Epithelial cell of proximal tubule (primary cell): ENCODE measurements at places on chromosomes 7 and 10. TPM values are rescaled to one million over a fixed set of nuclear protein-coding genes. Genes with fewer than 3 reads are reported as not detected.

Gene GIMAP4
- total RNA-seq: not detected in 2 replicates

Gene CCSER2
- total RNA-seq: 8.8 and 12.5 TPM in 2 replicates

Gene FLNC
- 149 and 173 TPM in 2 replicates for total RNA-seq

GRCh38 chr7:8051998-8052397 lies 83.4 kb downstream of the GLCCI1 start:
- no peak for DNase-seq

- no peak for DNase-seq
Observed at GRCh38 chr7:43248961-43249822, 136.7 kb downstream of the HECW1 start.

- no peak for DNase-seq
Observed at GRCh38 chr10:101828766-101829551, 10.7 kb upstream of the OGA start.

DNA sequence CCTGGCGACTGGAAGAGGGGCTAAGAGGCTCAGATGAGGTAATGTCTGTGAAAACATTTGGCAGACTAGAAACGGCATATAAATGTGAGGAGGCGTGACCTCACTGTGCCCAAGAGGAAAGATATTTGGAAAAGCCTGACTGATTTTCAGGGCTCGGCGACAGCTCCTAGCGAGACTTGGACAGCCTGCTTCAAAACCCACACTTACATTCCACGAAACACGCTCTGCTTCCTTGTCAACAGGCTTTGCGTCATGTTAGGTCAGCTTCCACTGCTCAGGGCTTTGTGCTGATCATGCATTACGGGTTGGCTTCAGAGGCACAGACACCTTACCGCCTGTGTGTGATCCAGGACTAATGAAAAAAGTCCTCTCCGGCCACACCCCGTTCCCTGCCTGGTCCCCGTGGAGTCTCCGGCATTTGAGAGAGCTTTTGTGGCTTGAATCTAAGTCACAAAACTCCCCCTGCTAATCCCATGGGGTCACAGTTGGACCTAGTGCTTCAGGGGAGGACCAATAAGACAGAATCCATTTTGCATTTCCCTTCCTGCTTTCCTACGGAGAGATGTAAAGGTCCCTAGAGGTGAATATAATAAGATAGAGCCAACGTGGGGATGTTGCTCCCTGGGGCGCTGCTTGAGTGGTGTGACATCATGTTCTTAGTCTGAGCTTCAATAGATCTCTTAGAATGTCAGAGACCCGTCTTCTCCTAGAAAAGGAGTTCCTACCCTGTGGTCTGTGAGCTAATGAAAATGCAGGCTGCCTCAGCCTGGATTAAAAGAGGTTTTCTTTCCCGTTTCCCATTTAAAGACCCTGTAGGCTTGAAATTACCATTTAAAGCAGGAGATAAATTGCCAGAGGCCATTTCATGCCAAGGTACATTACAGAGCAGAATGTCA lies 25.5 kb downstream of the FGFBP3 start:
- peak; percentile 73 for DNase-seq

GRCh38 chr10:104337521-104337984 lies 712 bp downstream of the ITPRIP start:
- DNase-seq: no peak

DNA sequence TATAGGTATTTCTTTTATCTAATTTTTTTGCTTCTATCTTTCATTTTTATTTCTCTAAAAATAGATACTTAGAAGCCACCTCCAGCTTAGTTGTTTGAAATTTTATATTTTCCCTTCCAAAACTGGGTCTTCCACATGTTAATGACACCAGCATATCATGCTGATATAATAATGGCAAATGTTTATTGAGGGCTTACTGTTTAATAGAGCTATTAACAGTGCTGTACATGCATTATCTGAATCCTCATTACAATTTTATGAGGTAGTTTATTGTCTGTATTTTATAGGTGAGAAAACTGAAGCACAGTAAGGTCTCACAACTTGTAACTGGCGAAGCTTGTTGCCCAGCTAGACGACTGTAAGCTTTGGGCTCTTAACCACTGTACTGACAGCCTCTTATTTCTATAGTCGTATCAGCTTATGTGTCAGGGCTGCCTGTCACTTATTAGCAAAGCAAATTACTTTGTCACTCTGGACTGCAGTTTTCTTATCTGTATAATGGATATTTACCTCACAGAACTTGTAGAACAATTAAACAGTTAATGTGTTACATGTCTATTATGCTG lies 51.2 kb downstream of the ANKIB1 start:
- no peak for DNase-seq

GRCh38 chr10:132675031-132675740 lies 110.8 kb downstream of the NKX6-2 start:
- DNase-seq: no peak

DNA sequence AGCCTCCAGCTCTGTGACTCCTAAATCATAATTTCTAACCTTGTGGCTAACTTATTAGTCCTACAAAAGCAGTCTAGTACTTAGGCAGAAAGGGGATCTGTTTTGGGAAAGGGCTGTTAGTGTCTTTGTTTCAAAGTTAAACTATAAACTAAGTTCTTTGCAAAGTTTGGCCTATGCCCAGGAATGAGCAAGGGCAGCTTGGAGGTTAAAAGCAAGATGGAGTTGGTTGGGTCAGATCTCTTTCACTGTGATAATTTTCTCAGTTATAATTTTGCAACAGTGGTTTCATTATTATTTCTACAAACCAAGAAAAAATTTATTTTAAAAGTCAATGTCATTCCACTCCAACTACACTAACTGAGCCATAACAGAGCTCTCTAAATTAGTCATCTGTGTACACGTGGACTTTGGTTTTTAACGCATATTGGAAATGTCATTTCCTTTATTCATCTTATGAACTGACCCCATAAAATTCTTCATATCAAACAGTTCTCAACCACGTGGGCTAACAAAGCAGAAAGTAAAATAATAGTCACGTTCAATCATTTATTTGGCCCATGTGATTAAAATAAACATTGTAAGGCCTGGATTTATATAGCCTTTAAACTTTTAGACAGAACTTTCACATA lies 143.2 kb upstream of the C7orf33 start:
- DNase-seq: no peak

GRCh38 chr7:134367956-134368749 lies 51.4 kb upstream of the SLC35B4 start:
- no peak for DNase-seq
